HuH-7 (cell line): ENCODE measurements at places on chromosomes 3 and 15.

GRCh38 chr3:42807929-42808328, 1.3 kb upstream of the ACKR2 start:
- DNase-seq, result no peak

- DNase-seq, result no peak
Measured at GRCh38 chr3:195911946-195912270, 3.6 kb upstream of the TNK2 start.

DNA sequence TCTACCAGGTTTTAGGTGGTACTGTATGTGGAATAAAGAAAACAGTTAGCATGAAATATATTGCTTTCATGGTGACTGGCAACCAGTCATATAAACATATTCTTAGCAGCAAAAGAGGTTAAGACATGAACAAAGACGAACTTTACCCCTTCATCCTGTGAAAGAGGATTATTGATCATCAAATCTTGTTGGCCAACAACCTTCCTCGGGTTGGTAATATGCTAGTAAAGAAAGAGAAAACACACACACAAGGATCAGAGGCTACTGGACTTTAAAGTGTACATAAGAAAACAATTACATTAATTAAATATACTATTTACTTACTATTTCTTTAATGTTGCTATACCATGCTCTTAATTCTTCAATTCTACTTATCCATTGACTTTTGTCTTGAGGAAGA, 337.9 kb downstream of the TBC1D5 start:
- no peak for DNase-seq

- no peak for DNase-seq
Measured at GRCh38 chr3:8767256-8767666, 2.2 kb downstream of the OXTR start.

- DNase-seq, result no peak
Measured at GRCh38 chr3:51401735-51402134, 10.7 kb downstream of the RBM15B start.

GRCh38 chr3:192183109-192183508, 544.2 kb downstream of the FGF12 start:
- no peak for DNase-seq

- DNase-seq, result peak; percentile 59
Measured at GRCh38 chr3:126132751-126133511, 47.5 kb downstream of the ALDH1L1 start.

DNA sequence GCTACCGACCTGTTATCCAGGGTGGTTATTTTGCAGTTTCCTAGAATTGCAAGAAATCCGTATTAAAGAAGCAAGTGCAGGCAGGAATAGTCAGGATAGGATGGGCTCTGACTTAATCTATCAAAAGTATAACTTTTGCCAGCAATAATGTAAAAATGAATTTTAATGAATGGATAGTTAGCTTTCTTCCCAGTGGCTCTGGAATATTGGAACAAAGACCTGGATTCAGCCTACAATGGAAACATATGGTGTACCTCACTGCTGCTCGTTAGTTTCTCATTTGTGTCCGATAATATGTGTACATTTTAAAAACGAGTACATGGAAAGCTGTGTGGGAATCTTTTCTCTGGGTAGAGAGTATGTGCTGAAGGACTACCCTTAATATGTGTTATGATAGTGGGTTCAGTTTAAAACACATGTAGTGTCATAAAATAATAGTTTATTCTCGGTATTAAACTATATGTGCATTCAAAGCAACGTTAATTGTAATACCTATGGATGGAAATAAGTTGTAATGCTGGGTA, 805 bp downstream of the SERPINI1 start:
- no peak for DNase-seq

DNA sequence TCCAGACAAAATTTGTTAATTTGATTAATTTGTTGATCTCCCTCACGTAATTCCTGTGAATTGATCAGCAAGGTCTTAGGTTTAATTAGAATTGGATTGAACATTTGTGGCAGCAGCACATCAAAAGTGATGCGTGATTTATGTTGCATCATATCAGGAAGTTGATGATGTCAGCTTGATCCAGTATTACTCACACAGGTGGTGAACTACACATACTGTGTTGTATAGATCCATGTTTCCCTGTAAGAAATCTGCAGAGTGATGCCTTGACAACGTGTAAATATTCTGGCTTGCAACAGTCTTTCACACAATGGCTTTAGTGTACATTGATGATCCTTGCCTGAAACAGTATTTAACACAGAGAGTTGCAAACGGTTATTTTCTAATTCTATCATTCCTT, 200.4 kb downstream of the ADAMTSL3 start:
- no peak for DNase-seq

DNA sequence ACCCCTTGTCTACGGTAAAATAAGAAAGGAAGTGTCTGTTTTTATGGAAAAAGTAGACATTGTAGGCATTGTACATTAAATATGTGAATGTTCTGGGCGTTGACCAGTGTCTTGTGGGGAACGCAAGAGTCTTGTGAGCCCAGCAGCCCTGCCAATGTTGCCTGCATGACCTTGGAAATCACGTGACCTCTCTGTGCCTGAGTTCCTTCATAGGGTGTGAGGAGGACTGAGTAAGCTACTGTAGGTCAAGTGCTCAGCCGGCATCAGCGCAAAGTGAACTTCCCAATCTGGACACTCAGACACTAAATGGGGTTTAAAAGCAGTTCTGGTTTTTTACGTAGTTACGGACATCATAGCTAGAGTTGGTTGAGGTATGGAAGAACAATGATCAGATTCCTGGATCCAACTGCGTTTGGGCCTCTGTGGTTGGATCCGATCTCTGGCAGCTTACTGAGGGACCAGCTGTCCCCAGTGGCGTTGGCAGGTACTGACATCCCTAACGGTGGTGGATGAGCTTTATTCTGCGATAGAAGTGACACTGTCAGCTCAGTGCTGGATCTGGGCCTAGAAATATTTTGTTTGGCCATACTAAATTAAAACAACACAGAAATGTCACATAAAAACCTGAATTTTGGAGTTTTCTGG, 63.8 kb downstream of the SPSB4 start:
- DNase-seq, result peak; percentile 36

GRCh38 chr15:33934921-33935320, 33.4 kb upstream of the CHRM5 start:
- DNase-seq, result no peak

DNA sequence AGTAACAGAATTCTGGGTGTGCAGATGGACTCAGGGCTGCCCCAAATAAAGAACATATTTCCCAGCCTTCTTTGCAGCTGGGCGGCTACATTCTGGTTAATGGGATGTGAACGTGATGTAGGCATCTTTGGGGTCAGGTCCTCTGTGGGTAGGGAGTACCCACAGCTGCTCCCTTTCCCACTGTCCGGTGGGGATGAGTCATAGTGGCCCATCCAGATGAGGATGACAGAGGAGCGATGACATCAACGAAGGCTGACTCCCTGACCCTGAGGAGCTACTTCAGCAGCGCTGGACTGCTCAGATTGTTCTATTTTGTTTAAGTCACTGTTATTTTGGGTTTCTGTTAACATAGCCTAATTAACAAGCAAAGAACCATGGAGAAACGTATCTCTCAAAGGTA, 38.0 kb downstream of the SRPRB start:
- no peak for DNase-seq

- DNase-seq, result no peak
Measured at GRCh38 chr3:171936191-171936841, 93.2 kb downstream of the TMEM212 start.

DNA sequence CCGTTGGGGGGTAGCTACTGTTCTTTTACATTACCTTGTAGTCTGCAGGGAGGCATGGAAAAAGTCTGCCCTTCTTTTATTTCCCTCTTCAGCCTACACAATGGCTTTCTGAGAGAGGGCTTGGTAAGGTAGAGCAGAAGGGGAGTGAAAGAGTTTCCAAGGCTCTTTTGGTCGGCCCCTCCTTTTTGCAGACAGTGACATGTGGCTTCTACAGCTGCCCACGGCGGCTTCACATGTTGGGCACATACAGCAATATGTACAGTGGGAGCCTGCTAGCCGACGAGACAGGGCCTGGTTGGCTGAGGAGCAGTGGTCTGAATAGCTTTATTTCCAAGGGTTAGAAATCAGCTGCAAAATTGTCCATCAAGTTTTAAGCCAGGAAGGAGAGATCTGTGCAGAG, 4.0 kb downstream of the INAFM2 start:
- DNase-seq, result no peak

GRCh38 chr15:101619615-101619865, 32.6 kb downstream of the TM2D3 start:
- DNase-seq, result no peak
